ENCODE measurements at places on chromosomes 3 and 15.

- DNase-seq = no peak
Measured at GRCh38 chr3:129507181-129507831, 21.1 kb upstream of the RHO start.

DNA sequence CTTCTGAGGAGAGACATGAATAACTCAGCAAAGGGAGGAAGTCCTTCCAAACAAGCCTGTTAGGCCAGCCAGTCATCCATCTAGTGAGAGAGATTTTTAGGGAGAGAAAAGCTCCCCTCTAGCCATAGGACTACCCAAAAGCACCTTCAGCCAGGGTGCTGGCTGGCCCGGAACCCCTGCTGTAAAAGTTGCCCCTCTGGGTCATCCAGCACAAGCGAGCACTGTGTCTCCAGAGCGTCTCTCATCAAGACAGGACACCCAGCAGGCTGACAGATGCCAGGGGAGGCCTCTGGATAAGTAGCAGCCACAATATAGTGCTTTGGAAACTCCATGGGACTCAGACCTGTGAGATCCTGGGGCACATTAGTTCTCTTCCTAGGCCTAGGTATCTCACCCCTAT lies 24.5 kb downstream of the ANXA2 start:
- no peak for DNase-seq

DNA sequence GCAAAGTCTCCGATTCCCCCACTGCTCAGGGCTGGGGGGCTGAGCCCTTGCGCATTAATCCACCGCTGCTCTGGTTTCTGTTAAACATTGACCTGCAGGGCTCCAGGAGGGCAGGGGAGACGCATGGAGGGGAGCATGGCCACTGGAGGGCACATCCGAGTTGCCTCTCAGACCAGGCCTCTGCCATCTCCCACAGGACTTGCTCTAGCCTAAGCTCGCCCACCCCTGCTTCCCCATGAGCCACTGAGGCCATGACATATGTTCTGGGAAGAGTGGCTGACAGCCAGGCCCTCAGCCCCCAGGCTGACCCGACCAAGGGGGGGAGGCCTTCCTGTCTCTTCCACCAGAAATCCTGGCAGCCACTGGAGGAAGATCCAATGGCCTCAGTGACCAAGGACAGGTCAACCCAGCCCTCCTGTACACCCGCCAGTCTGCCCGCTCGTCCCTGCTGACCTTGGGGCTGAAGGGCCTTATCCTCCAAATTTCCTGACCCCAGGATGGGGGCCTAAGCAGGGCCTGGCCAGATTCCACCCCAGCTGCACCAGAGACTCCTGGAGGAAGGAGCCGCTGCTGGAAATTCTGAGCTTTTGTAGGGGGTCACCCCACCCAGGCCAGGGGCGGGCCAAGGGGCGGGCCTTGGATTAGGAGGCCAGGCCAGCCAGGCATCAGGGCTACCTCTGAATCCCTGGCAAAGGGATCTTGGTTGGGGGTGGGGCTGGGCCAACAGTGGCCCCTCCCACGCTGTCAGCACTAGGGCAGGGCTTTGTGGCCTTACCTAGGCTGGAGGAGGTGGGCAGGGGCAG lies at the start of gene HYAL1:
HYAL1 (minus strand) TSS at position 562 of the 803 bp plus-strand sequence. CDS start 618 bp downstream, outside the sequence.
- DNase-seq = no peak

GRCh38 chr3:61574854-61575253 lies 13.5 kb downstream of the PTPRG start:
- DNase-seq = no peak

DNA sequence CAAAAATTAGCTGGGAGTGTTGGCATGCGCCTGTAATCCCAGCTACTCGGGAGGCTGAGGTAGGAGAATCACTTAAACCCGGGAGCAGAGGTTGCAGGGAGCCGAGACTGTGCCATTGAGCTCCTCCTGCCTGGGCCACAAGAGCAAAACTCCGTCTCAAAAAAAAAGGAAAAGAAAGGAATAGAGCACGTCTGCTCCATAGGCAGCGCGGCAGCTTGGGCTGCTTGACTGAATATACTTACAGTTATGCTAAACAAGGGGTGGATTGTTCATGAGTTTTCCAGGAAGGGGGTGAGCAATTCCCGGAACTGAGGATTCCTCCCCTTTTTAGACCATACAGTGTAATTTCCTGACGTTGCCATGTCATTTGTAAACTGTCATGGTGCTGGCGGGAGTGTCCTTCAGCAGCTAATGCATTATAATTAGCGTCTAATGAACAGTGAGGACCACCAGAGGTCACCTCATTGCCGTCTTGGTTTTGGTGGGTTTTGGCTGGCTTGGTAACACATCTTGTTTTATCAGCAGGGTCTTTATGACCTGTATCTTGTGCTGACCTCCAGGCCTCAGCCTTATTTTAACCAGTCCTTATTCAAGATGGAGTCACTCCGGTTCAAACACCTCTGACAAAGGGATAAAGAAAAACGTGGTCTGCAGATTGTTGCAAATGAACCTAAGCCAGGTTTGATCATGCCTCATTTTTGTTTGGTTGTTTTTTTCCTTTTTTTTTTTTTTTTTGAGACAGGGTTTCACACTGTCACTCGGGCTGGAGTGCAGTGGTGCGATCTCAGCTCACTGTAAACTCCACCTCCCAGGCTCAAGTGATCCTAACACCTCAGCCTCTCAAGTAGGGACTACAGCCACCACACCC lies 24.9 kb upstream of the SENP5 start:
- no peak for DNase-seq

GRCh38 chr3:128784232-128784631 lies 58.2 kb downstream of the RAB7A start:
- DNase-seq = no peak

GRCh38 chr3:78880603-78881461 lies 887.0 kb downstream of the ROBO1 start:
- DNase-seq = no peak

Measured in esophagus squamous epithelium (tissue), 5 donors.